ENCODE measurements at places on chromosomes 12 and 14.

DNA sequence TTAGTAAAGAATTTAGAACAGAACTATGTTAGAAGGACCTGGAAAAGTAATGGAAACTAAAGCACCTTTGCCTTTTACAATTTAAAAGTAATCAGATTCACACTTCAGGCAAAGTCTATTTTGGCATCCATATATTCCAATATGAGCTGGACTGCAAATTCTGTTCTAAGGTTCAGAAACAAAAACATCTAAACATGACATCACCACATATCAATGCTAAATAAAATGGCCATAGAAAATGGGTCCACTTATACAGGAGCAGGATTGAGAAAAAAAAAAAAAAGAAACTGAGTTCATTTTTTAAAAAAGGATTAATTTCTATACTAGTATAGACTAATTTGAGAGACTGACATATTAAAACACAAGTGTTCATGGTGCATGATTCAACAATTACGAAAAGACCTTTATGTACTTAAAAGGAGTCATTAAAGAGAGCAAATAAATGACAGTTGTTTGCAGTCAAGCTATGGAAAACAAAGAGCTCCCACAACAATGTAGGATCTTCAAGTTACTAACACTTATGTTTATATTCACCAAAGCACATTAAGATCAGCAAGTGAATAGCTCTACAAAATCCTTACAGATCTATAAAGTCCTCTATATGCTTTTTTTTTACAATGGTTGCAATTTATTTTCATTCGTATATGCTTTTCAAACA, 45.7 kb downstream of the DICER1 start:
- DNase-seq, result no peak

- no peak for DNase-seq
Observed at GRCh38 chr14:101719045-101719645, 42.4 kb upstream of the PPP2R5C start.

DNA sequence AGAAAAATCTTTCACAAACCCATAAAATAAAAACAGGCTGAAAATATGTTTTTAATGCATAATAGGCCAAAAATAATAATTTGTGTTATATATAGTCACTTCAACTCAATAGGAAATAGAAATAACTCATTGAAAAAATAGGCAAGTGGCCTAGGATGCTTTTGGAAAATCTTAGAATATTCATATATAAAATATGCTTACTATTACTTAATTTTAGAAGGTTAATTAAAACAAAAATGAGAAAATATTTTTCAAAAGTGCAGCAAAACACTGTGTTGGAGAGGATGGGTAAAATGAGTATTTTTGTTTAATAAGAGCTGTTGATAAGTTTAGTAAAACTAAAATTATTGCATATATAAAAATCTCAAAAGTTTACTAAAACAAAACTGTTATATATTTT, 308.0 kb upstream of the ATXN7L3B start:
- no peak for DNase-seq

GRCh38 chr12:12178559-12178958, 88.3 kb downstream of the LRP6 start:
- DNase-seq, result no peak

GRCh38 chr12:90333939-90334338, 621.0 kb downstream of the CCER1 start:
- no peak for DNase-seq
